ENCODE measurements at places on chromosomes 4 and X.
A peak's percentile ranks its signal among the peaks of the same experiment; 100 is the strongest.

DNA sequence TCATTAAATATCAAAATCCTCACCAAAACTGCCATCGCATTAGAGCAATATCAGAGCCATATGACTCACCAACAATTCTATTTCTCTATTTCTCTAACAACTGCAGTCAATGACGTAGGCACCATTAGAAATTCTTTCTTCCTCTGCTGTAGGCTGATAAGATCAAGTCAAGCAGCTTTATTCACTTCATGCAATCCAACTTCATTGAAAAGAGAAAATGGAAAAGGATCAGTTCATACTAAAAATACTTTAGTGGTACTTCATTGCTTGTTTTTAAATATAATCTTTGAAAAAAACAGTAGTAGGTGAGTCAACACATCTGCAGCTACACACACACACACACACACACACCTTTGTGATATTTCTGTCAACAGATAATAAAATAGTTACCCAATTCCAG, 345.3 kb upstream of the TENM3 start:
- DNase-seq = peak; percentile 83

- DNase-seq = no peak
Measured at GRCh38 chrX:151323054-151323453, 74.0 kb upstream of the VMA21 start.

GRCh38 chr4:52982255-52982945, 120.3 kb downstream of the RASL11B start:
- DNase-seq = peak; percentile 83

DNA sequence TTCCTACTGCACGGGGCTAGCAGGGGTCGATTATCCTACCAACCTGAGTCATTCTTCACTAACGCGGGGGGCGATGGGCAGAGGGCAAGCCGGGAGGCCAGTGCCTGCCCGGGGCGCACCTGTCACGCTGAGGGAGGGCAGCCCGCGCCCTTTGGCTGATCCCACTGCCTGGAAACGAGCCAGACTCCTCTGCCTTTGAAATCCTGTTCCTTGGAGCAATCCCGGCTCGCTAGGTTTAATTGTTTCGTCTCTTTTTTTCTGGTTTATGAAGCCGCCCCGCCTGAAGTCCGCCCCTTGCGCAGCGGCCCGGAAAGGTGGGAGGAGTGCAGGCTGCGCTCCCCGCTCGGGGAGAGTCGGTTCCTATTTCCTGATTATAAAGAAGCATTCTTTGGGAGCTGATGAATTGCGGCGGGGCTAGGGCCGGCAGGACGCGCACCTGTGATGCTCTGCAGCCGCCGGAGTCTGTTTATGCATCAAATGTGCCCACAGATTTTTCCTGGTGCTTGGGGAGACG, 484.2 kb downstream of the BCOR start:
- DNase-seq = peak; percentile 3

DNA sequence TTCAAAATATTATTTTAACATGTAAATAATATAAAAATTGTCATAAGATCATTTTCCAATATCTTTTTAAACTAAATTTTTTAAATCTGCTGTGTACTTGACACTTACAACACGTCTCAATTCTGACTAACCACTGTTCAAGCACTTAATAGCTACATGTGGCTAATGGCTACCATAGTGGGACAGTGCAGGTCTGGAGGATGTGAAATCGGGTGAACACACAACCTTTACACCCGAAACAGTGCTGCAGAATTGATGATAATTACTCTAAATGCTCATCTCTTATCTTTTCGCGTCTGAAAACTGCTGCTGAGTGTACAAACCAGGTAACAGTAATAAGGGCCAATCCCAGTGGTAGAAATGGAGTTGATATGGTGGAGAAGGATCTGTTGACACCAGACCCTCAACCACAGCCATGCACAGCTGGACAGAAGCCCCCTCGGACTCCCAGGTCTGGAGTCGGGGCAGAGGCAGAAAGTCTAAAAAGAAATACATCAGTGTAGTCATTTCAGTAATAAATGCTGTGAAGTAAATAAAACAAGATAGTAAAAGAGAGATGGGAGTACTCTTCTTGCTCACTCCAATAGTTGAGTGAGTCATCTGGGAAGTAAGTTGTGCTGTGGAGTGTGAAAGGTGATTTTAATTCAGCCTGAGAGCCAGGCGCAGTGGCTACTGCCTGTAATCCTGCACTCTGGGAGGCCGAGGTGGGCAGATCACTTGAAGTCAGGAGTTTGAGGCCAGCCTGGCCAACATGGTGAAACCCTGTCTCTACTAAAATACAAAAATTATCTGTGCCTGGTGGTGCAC, 150.0 kb downstream of the CBR4 start:
- no peak for DNase-seq

DNA sequence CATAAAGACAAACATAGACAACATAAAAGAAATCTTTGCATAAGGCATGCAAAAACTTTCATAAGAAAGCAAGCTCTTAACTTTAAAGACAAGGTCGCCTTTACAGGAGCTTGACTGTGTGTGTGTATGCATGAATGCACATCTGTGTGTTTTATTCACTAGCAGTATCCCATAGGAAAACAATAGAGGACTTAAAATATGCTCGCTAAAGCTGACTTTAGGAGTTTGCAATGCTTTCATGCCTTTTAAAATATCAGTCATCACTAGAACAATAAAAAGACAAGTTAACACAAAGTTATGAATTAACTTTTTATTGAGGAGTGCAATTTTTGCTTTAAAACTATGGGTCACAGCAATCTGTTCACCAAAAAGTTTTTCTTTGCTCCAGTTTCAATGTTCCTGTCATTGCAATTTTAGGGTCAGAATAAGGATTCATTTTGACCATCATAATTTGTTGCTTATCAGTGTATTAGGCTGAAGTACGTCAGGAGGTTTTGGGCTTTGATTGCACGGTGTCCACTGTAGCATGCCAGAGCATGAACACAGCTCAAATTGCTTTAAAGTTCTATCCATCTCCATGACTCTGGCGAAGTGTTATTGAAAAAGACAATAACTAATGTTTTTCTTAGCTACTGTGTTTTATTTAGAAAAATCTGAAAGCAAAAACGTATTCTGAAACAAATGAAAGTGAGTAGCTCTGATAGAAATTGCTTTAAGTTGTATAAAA, 36.9 kb downstream of the ANXA10 start:
- no peak for DNase-seq

DNA sequence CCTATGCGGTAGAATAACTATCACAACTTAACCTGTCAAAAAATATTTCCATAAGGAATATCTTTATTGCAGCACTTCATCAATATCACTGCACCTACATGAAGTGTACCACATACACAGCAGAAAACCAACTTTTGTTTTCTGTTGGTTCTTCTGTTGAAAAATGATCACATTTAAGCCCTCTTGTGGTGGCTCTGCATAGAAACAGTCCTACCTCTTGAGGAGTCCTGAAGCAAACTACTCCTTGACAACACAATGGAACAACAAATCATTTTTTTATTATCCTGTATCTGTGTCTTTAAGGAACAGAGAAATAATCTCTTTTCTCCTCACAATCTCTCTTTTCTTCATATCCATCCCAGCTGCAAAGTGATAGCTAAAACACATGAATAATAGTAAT, 39.8 kb upstream of the ATOH1 start:
- peak; percentile 34 for DNase-seq

- no peak for DNase-seq
Measured at GRCh38 chr4:137649711-137650450, 117.6 kb upstream of the PCDH18 start.

DNA sequence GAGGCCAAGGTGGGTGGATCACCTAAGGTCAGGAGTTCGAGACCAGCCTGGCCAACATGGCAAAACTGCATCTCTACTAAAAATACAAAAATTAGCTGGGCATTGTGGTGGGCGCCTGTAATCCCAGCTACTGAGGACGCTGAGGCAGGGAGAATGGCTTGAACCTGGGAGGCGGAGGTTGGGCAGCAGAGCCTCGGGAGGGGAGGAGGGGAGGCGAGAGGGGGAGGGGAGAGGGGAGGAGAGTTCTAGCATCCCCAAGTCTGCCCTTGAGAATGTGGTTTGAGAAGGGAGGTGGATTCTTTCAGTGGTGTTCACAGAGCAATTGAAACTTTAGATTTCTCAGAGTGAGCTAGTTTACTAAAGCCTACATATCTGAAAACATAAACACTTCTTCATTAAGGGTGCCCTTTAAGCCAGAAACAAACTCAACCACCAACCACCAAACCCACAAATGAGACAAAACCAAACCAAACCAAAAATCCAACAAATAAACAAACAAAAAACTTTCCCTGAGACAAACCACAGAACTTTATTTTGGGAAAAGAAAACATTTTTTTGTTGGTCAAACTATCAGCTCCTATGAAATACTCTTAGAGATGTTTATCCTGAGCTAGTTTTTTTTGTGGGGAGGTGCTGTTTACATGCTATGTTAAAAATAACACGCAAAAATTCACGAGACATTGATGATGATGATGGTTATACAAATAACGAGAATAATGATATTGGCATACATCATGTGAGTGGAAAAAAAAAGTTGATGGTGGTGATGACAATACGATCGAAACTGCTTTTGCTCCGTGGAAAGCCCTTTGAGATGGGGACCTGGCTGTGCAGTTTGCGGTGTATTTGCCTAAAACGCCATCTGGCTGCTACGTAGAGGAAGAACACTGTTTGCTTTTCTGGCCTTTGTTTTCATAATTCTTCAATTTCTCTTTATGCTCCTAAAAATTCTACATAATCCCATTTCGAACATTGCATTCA, 98.2 kb upstream of the PRKX start:
- peak; percentile 84 for DNase-seq

Measured in adipocyte (in vitro differentiated cells).